NCI-H2227 treated with DMSO at 0.1 percent for 48 hours (cell line): ENCODE measurements at places on chromosomes 5 and 9.

DNA sequence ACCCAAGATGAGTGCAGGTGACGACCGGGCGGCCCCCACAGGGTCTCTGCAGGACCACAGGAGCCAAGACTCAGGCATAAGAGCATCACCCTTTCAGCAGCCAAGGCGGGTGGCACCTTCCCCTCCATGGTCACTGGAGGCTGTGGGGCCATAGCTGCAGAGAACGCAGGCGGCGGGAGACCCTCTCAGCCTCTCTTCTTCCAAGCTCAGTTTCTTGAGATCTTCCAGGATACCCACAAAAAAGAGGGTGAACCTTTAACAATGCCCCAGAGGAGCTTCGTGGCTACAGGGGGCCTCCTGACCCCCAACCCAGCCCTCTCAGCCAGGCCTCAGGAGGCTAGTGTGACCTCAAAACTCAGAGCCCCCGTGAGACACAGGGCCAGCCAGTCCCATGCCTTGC, 5.8 kb upstream of the TBC1D9B start:
- no peak for DNase-seq

- DNase-seq: no peak
Measured at GRCh38 chr5:35308421-35308820, 78.1 kb upstream of the PRLR start.

- no peak for DNase-seq
Measured at GRCh38 chr9:96203867-96204501, 98.0 kb downstream of the HSD17B3 start.

GRCh38 chr9:93155716-93156474, 21.8 kb upstream of the NINJ1 start:
- DNase-seq: no peak

DNA sequence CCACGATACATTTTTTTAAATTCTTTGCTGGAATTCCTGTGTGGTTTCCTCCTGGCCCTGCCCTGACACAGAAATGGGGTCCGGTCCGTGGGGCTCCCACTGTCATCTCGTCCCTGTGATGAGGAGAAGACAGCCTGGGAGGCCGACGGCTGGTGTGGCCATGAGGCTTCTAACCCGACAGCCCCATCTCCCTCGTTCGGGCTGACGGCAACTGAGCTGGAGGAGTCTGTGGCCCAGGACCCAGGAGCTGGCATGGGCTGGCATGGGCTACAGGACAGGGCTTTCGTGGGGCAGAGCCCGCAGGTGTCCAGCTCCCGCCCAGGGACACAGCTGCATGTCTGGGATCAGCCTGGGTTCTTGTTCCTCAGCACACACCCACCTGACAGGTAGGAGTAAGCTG, 13.8 kb downstream of the LCN9 start:
- no peak for DNase-seq

DNA sequence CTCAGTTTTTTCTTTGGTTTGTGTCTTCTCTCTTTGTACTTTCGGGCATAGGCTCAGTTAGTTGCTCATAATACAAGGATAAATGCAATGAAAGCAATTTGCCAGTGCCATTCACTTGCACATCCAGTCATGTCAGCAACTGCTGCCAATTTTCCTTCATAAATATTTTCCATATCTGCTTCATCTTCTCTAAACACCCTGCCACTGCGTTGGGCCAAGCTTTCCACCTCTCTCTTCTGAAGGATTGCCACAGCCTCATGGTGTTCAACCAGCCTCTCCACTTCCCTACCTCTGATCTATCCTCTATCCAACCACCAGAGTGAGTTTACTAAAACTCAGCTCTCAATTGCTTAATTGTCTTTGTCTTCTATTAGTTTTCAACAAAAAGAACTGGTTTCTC, 192.5 kb upstream of the ZNF462 start:
- DNase-seq: no peak

GRCh38 chr5:116585227-116585626, 10.6 kb upstream of the SEMA6A start:
- no peak for DNase-seq

- DNase-seq: no peak
Measured at GRCh38 chr9:109477258-109478050, 20.7 kb downstream of the PTPN3 start.

- no peak for DNase-seq
Measured at GRCh38 chr9:78149702-78150291, 86.1 kb upstream of the CEP78 start.

GRCh38 chr9:100445903-100446549, 19.1 kb downstream of the MSANTD3 start:
- no peak for DNase-seq

DNA sequence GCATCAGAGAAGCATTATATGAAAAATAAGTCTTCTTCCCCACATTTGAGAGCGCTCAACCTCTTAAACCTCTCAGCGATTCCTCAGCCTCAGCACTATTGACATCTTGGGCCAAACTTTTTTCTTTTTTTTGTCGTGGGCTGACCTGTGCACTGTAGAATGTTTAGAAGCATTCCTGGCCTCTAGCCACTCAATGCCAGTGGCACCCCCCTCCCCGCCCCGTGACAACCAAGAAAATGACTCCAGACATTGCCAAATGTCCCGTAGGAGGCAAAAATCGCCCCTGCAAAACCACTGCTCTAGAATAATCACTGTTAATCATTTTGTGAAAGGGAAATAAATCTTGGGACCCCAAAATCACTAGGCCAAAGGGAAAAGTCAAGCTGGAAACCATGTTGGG, 129.1 kb upstream of the BOD1 start:
- DNase-seq: no peak

GRCh38 chr9:129026442-129027223, 1.5 kb downstream of the SH3GLB2 start:
- no peak for DNase-seq

- no peak for DNase-seq
Measured at GRCh38 chr5:95861221-95861863, 38.8 kb upstream of the GLRX start.

DNA sequence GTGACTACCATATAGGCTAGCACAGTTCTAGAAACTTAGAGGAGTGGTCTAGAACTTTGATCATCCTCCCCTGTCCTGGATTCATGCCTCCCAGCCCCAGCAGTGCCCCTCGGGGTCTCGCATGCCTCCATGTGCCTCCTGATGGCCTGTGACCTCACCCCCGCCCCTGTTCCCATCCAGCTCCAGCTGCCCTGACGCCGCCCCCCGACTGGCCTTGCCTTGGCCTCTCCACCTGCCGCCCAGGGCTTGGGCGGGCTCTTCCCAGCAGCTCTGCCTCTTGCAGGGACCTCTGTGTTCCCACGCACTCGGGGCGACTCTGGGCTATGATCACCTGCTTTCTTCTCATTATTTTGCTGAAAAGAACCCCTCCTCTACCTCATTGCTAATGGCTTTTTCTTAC, 115.4 kb upstream of the PHYKPL start:
- DNase-seq: no peak

GRCh38 chr5:135743181-135743580, 91.3 kb upstream of the SLC25A48 start:
- no peak for DNase-seq

GRCh38 chr5:178641711-178642110, 14.9 kb upstream of the CLK4 start:
- DNase-seq: no peak

DNA sequence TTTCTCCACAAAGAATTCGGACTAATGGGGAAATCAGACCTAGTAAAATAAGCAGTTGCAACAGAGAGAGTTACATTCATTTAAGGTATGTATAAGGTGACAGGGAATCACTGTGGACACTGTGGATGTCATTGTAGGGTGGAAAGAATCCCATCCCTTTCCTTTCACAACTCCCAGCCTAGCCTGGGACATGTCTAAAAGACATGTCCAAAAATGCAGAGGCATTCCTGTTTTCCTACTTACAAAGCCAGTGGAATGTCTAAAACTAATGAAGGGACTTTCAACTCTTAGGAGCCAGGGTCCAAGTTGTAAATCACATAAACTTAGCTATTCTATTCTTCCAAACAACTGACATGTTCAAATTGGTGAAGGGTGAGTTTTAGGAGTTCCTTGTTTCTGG, 511.0 kb downstream of the PRELID2 start:
- DNase-seq: no peak

GRCh38 chr5:9691261-9691660, 61.1 kb upstream of the TAS2R1 start:
- DNase-seq: no peak

DNA sequence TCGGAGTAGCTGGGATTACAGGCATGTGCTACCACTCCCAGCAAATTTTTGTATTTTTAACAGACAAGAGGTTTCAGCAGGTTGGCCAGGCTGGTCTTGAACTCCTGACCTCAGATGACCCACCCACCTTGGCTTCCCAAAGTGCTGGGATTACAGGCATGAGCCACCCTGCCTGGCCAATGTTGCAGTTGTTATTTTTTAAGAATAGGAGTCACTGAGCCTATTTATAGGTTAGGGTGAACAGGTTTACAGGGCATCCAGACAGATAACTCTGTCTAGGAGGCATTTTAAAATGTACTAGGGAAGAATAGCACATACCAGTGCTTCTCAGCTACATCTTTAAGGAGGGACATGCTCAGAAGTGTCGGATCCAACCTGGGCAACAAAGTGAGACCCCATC, 60.1 kb upstream of the BNC2 start:
- no peak for DNase-seq

DNA sequence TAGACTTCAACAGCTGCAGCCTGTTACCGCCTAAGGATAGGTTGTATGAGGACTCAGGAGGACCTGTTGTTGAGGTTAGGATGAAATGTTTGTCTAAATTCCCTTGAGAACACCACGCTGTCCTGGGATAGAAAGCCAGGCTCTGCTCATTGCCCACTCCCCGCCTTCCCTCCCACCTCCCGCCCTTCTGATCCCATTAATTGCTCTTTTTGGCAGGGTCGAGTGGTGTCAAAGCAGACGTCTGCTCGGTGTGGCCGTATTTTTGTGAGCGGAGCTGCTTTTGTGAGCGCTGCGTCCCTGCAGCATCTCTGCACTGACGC, 62.3 kb downstream of the SPATA31C2 start:
- DNase-seq: peak; percentile 25

- no peak for DNase-seq
Measured at GRCh38 chr9:25472085-25472607, 206.1 kb downstream of the TUSC1 start.

- DNase-seq: no peak
Measured at GRCh38 chr9:14270358-14271092, 43.4 kb downstream of the NFIB start.

DNA sequence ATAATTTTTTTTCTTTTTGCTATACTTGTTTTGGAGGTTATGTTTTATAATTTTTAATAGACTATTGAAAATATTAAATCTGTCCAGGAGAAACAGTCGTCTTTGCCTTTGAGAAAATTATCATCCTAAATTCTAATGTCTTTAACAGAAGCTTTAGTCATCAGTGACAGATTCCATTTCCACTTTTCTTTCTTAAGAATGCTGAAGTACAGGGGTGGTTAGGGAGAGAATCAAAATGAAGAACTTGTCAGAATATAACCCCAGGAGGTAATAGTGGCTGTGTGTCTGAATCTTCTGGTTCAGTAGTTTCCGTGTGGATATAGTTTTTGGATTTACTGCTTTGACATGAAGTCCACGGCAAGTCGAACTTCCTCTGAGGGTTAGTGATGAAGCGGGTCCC, 111.8 kb downstream of the DAPK1 start:
- DNase-seq: no peak

DNA sequence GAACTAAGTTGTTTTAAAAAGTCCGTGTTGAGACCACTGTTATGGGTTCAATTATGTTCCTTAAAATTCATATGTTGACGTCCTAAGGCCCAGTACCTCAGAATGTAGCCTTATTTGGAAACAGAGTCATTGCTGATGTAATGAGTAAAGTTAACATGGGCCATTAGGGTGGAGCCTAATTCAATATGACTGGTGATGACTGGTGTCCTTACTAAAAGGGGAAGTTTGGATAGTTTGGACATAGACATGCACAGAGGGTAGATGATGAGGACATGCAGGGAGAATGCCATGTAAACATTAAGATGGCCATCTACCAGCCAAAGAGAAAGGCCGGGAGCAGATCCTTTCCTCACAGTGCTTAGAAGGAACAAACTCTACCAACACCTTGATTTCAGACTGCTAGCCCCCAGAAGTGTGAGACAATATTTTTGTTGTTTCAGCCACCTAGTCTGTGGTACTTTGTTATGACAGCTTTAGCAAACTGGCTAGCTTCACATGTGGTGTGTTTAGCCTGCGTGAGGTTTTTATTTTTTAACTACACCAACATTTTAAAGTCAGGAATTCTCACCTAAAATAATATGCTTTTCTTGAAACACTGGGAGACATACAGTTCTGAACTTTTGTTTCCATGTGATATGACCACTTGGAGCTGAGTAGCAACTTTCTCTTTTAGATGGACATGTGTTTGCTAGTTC, 135.3 kb downstream of the YIPF5 start:
- no peak for DNase-seq

DNA sequence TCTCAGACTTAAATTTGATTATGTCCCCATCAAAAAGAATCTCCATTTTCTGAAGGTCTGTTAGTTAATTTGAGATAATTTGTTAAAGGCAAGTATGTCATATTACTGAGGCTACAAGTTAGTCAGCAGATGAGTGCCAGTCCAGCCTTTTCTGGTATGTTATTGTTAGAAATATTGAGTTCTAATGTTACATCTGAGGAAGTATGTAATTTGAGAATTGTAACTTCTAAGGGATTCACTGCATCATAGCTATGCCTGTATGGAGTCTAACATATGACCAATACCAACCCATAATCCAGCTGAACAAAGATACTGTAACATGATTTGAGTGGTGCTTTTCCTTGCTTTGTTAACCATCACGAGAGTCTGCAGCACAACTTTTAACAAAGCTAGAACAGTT, 13.9 kb downstream of the SLC23A1 start:
- DNase-seq: no peak

DNA sequence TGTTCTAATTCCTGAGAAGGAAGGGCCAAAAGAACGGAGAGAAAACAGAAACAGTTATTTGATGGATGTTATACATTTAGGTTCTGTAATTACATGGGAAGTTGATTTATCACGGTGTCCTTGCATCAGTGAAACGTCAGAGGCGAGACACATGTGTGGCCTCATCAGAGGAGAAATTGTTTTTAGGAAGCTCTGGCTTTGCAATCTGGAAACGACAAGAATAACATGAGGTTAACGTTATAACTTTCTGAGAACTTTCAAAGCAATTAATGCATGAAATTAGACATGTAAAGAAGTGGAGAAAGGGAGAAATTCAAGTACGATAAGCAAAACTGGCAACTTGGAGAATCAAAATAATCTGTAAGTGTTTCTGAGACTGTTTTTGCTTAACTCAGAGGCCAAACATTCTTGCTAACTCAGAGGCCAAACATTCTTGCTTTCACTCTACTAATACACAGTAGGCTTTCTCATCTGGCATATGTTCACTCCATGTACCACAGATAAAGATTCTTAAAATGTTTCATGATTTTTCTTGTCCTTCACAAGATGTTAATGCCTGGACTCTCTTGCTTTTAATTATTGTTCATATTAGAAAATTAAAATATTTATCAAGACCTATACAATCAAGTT, 933.0 kb downstream of the TLE4 start:
- no peak for DNase-seq

- no peak for DNase-seq
Measured at GRCh38 chr5:139210585-139210984, 12.4 kb upstream of the SIL1 start.

GRCh38 chr5:158807946-158808345, 291.8 kb downstream of the EBF1 start:
- DNase-seq: no peak

- no peak for DNase-seq
Measured at GRCh38 chr5:170092455-170093101, 13.1 kb upstream of the FOXI1 start.

GRCh38 chr5:90562341-90562740, 3.7 kb downstream of the ADGRV1 start:
- DNase-seq: no peak

- no peak for DNase-seq
Measured at GRCh38 chr5:79235261-79235633, 684 bp upstream of the JMY start.
